Stimulated activated naive CD8-positive, alpha-beta T cell treated with anti-CD3 and anti-CD28 coated beads, Interleukin-15, amount 100 ng/mL, for 72 hours (primary cell): ENCODE measurements at places on chromosomes 16 and 17.

DNA sequence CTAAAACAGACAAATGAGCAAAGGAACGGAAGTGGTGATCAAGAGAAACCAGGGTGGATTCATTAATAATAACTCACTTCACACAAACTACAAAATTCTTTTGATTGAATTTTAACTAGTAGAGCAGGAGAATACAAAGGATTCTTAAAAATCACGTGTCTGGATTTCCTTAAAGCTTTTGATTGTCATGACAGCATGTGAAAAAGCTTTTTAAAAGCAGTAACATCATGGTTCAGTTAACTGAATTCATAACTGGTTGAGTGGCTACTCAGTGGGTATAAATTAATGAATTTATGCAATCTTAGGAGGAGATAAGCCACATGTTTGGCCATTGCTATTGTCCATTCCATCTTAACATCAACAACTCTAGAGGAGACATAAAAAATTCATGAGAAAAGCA, 333.2 kb downstream of the SLC39A11 start:
- no peak for DNase-seq

DNA sequence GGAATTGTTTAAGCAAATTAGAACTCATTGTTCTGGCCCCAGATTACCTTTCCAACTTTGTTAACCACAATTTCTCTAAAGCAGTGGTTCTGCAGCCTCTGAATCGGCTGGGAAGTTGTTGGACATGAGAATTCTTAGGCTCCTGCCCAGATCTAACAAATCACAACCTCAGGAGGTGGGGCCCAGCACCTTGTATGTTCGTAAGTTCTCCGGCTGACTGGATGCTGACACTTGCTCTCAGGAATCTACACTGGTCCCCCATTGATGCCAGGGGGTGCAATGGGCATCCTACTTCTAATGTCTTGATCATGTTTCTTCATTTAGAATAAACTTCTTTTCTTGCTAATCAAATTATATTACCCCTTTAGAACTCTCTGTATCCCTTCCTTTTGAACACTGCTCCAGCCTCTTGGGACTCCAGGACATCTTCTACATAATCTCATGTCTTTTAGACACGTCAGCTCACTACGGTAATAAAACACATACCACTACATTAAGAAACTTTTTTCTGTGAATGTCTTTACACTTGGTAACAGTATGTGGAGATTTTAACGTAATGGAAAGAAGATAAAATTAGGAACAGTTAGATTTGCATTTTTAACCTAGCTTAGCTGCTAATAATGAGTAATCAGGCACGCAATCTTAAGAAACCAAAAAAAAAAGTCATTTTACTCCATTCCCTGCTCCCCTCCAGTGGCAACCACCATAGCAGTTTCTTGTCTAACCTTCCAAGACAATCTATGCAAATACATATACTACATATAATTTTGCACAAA, 143.2 kb downstream of the ITFG1 start:
- no peak for DNase-seq

- no peak for DNase-seq
Observed at GRCh38 chr17:50603340-50603739, 31.3 kb upstream of the ABCC3 start.

- no peak for DNase-seq
Observed at GRCh38 chr16:1900452-1900774, 17.8 kb downstream of the HS3ST6 start.

DNA sequence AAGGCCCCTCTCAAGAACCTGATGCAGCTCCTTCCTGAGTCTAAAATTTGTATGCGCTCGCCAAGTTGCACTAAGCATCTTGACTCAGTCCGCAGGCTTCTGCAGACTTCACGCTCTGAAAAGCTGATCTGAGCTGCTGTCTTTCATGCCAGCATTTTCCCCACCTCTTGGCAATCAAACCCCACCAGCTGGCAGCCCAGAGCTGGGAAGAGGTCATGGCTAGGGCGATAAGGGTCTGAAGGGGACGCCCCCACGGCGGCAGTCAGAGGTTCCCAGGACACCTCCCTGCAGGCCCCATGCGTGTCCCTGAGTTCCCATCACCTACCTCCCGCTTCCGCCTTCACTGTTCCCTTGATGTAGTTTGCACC, 5.1 kb upstream of the UNC13D start:
- no peak for DNase-seq

DNA sequence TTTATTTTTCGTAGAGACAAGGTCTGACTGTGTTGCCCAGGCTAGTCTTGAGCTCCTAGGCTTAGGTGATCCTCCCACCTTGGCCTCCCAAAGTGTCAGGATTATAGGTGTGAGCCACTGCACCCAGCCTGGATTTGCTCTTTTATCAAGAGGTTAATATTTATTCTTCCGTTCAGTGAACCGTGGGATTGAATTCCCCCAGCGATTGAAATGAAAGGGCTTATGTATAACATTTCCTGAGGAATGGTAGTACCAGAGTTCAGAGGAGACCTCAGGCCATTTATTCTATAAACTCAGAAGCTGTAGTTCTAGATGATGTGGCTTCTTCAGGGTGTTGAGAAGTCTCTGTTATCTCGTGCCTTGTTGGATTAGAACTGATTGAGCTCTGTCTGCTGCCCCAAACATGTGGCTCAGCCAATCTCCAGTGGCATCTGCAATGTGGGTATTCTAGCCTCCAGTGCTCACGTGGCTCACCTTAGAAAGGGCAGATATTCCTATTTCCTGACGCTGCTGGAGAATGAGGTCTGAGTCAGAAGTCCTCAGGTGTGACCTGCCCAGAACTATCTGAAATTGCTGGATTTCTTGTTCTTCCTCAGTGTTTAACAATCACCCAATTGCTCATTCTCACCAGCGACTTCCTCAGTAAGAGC, 22.5 kb downstream of the HMOX2 start:
- no peak for DNase-seq

DNA sequence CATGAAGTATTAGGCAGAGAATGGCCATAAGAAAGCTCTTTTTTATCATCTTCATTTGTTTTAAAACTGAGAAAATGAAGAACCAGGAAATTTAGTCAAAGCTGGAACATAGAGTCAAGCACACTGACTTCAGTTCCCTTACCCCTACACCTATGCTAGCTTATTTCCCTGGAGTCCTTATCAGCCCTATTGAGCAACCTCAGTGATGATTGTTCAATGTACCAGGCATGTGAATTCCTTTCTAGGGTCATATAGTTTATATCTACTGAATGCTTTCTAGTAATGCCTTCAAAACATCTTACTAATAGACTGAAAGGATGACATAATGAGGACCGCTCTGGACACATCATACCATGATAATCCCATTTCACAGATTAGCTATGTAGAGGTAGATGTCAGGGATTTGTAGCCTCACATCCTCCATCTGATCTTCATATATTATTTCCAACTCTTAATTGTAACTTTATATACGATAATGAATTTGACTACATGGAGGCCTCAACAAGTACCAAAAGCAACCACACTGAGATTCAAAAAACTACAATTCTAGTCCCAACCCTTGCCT, 460.4 kb upstream of the DYNLRB2 start:
- no peak for DNase-seq

DNA sequence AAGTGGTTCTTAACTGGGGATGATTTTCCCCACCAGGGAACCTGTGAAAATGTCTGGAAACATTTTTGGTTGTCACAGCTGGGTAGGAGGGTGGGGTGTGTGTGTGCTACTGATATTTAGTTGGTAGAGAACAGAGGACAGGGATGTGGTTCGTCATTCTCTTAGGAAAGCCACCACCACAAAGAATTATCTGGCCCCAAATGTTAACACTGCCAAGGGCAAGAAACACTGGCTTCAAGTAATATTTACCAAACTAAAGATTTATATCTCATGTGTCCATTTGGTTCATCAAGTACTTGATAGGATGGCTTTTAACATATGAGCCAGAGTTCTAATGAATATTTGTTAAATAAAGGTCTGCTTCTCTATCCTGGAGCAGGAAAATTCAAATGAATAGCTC, 19.5 kb downstream of the MPHOSPH6 start:
- no peak for DNase-seq

DNA sequence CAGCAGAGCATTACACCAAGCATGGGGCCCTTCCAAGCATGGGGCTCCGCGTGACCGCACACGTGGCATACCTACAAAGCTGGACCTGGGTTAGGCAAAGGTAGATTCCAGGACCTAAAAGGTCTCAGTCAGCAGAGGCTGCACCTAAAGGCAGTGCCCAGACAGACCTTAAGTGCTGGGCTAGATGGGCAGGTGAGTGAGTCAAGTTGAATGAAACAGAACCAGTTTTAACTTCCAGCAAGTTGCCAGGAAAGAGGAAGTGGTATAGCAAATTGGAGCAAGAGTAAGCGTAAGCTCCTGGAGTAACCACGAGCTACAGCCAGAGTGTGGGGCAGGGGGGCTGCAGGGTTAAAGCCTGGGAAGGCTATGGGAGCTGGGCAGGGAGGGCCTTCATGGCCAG, 49.5 kb downstream of the SRCIN1 start:
- DNase-seq: no peak

DNA sequence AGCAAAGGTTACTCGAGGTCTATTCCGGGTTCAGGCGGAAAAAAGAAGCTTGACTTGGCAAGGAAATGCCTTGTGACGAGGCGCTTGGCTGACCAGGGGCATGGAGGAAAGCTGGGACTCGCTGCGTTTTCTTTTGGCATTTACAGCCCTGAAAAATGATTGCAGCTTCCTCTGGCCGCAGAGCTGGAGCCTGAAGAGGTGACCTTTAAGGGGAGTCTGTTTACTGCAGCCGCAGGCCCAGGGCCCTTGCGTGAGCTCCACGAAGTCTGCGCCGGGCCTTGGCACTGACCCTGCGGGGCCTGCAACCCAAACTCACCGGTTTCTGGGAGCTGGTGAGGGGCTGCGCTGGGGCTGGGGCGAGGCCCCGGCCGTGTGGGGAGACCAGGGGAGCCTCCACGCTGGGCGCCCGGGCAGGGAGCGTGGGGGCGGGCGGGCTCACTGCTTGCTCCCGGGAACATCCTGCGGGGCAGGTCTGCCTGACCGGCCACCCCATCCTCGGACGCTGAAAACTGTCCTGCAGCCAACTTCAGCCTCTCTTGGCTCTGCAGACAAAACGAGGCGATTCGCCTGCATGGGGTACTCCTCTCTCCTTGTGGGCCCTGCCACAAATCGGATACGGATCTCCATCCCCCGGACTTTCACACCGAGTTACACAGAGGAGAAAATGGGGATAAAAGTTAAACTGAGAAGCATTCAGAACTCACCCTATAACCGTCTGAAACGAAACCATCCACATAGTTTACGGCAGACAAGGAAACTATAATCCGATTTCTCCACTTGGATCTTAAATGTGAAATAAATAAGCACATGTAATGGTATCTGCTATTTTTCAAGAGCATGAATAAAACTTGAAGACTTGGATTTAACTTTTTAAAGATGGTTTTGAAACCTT, 206.3 kb upstream of the FOXF1 start:
- no peak for DNase-seq

- peak; percentile 5 for DNase-seq
Observed at GRCh38 chr16:48054881-48055601, 100.8 kb downstream of the ABCC12 start.

GRCh38 chr17:58344791-58345157, 7.2 kb downstream of the SUPT4H1 start:
- peak; percentile 76 for DNase-seq

GRCh38 chr16:69367980-69368379, 16.4 kb upstream of the TMED6 start:
- DNase-seq: no peak
